Umbilical cord (tissue), 2 donors: ENCODE measurements at places on chromosomes 2 and 18.

DNA sequence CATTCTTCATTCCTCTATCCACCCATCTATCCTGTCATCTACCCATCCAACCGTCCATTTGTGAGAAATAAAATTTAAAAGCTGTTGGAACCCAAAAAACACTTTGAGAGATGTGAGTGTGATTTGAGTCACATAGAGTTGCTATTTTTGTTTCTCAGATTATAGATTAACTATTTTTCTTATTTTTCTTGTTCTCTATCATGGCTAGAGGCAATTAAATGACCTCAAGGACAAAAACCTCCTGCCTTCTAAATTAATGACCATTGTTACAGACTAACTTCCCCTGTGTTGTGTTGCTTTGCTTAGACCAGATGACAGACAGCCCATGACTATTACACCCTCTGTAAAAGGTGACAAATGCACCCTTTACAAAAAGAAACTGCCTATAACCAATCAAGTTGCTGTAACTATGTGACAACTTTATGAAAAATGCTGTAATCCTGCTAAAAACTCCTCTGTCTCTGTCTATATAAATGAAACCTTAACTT, 207.9 kb upstream of the CXCR4 start:
- no peak for DNase-seq

DNA sequence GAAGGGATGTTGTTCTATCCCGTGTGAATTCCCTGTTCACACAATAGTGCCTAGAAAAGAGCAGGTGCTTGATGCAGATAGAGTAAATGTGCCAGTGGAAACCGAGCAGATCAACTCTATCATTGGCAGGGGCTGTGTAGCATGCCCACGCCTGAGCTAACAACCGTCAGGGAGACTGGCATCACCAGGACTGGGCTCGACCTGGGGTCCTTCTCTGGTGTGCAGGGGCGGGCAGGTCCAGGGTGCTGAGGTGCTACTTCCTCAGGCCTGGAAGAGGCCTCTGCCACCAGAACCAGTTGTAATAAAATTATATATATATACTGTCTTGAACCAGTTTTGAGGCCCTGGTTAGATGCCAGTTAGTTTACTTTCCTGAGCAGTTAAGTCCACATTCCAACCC, 11.8 kb upstream of the MAL start:
- no peak for DNase-seq

DNA sequence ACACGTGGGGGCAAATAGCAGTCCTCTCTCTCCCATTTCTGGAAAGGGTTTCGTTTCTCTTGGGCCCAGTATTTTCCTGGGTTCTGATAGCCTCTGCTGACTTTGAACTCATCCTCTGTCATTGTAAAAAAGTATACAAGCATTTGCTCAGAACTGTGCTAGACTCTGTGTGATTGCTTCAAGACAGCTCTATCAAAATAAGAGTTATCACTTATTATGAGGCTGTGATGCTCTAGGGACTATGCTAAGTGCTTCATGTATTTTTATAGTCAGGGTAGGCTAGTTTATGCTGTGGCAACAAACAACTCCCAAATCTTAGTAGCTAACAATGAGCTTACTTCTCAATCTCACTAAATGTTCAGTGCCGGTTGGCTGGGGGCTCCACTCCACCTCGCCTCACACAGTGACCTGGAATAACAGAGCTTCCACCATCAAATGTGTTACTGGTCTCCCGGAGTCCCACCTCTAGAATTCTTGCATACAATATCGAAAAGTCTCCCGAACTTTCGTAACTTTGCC, 110.8 kb upstream of the CDC42EP3 start:
- DNase-seq, result no peak

- DNase-seq, result no peak
These were observed 84.4 kb downstream of the LPIN1 start for GRCh38 chr2:11830708-11831301.

- DNase-seq, result no peak
These were observed 7.1 kb upstream of the CERS6 start for GRCh38 chr2:168448980-168449379.

GRCh38 chr18:62170857-62171256, 16.0 kb downstream of the PIGN start:
- peak; percentile 22 for DNase-seq

- no peak for DNase-seq
These were observed 23.9 kb upstream of the GPR155 start for GRCh38 chr2:174510583-174511189.

- DNase-seq, result peak; percentile 91
These were observed 377.4 kb downstream of the RPRM start for GRCh38 chr2:153101187-153101586.

GRCh38 chr2:128754246-128754724, 435.6 kb upstream of the HS6ST1 start:
- DNase-seq, result peak; percentile 64

DNA sequence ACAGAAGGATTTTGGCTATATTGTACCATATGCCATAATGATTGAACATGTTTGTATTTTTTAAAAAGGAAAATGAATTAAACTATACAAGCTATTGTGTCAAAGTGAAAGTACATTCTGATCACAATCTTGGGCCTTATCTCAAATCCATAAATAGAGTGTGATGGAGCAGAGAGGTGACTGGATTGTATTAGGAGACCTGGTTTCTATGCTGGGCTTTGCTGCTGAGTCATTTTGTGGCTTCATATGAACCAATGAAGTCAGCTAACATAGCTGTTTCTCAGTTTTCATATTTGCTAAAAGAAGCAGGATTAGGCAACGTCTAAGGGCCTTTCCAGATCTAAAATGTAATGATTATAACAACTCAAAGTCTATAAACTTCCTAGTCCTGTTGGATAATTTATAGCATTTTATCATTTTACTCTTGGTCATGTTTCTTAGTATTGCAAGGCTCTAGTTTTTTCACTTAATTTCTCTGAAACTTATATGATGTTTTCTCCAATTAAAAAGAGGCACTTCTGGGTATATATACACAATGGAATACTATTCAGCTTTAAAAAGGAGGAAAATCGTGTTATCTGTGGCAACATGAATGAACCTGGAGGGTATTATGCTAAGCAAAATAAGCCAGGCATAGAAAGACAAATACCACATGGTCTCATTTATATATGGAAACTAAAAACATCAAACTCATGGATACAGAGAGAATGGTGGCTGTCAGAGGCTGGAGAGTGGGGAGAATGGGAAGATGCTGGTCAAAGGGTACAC, 112.3 kb downstream of the MEP1B start:
- DNase-seq, result peak; percentile 56

GRCh38 chr2:11543337-11544216, 9.7 kb downstream of the GREB1 start:
- no peak for DNase-seq

GRCh38 chr2:43217228-43218154, 8.9 kb downstream of the ZFP36L2 start:
- peak; percentile 38 for DNase-seq

DNA sequence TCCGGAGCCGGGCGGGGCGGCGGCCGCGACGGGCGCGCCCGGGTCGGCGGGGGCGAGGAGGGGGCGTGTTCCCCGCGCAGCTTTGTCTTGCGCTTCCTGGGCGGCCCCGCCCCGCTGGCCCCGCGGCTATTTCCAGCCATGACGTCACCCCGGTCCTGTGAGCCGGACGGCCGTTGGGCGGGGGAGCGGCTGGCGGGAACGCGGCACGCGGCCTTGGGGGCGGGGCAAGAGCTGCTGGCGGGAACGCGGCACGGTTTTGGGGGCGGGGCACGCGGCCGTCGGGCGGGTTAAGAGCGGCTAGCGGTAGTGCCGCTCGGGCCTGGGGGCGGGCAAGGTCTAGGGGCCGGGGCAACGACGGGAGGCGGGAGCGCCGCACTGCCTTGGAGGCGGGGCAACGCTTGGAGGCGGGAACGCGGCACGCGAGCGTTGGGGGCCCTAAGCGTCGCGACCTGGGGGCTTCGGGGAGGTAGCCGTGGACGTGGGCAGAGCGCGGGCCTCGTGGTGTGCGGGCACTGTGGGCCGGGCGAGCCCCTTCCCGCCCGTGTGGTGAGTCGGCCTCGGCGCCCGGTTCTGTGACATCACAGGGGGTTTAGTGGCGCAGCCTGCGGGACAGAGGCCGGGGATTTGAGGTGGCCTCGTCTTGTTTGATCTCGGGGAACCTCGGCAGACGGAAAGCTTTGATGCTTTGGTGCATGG, 704 bp downstream of the KLF11 start:
- DNase-seq, result peak; percentile 96

GRCh38 chr2:32357318-32358110, 691 bp downstream of the BIRC6 start:
- DNase-seq, result peak; percentile 41

DNA sequence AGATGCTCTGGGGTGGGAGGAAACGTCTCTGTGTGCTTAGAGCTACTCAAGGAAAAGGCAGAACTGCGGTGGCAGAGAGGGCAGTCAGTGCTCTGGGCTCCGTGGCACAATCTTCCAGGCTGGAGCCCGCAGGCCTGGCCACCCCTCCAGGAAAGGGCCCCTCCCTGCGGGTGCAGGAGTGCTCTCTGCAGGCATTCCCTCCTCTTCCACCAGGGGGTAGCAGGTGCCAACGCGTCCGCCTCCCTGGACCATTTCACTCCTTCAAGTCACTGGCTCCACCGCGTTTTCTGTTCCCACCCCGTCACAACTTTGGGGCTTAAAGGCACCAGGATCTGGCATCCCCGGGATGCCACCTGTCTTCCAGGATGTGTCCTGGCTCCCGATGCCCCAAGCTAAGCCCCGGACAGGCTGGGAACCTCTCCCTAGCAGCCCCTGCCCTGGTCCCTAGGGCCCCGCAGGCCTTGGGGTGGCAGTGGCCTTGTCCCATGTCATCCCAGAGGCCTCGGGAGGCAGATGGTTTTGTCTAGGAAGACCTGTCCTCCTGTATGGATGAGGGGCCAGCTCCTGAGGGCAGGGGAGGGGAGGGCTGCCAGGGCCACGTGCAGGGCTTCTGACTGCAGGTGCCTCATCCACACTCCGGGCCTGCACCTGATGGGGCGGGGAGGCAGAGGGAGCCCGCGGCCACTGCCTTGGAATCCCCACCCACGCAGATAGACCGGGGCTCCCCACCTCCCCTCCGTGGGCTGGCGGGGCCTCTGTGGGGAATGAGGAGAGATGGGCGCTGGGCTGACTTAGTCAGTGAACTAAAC, 26.4 kb downstream of the KCNIP3 start:
- DNase-seq, result no peak

GRCh38 chr2:1755436-1756191, 11.3 kb upstream of the PXDN start:
- DNase-seq, result peak; percentile 50

- DNase-seq, result no peak
These were observed 73.9 kb downstream of the ACKR3 start for GRCh38 chr2:236643480-236643879.

- DNase-seq, result no peak
These were observed 166.8 kb downstream of the DCDC2C start for GRCh38 chr2:3870222-3870621.

- peak; percentile 15 for DNase-seq
These were observed 27.3 kb upstream of the MGAT5 start for GRCh38 chr2:134226601-134227000.

DNA sequence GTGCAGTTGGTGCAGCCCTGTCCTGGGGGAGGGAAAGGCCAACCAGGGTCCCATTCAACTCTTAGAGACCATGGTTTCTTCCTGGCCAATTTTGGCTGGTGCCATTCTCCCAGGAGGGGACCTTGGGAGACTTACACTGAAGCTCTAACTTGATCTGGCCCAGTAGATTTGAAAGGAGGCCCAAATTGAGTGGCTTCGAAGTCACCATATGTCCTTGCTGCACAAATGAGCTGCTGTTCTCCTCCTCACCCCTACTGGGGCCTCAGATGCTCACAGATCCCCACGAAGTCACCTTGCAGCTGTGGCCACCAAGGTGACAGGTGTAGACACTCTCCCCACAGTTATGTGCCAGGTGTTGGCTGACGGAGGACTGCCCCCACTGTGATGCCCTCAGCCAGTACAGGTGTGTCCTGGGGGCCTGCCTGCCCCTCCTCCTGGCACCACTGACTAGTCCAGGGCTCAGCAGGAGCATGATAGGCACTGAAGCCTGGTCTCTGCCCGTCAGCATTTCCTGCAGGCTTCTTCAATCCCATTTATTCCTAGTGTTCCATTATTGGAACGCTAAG, 4.7 kb upstream of the C2orf72 start:
- DNase-seq, result no peak

DNA sequence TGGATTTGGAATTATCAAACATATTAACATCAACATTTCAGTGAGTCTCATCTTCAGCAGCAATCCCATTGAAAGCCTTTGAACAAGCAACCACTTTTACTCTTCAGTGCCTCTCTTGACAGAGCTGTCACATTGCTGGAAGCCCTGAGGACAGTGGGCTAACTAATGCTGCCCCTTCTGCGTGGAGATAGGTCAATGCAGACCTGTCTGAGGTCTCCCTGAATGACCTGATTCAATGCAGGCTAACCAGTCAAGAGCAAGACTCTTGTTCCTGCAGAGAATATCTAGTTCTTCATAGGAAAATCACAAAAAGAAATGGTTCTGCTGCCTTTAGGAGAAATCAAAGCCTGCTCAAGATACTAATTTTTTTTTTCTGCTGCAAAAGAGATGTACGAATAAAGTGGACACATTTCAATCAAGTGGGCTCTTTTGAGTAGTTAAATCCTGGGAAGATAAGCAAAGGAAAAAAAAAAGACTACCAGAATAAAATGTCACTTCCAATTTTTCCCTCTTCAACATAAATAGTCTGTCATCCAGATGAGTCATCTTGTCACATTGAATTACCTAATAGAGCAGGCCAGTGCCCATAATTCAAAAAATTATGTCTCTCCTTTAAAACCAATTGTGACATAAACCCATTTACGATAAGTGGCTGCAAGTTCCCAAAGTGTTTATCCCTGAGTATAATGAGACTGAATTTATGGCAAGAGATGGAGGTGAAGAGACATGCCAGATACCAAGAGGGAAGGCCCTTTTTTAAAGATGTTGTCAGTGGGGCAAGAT, 1269.0 kb upstream of the DDX18 start:
- no peak for DNase-seq

- no peak for DNase-seq
These were observed 140.8 kb upstream of the SETBP1 start for GRCh38 chr18:44539926-44540325.

DNA sequence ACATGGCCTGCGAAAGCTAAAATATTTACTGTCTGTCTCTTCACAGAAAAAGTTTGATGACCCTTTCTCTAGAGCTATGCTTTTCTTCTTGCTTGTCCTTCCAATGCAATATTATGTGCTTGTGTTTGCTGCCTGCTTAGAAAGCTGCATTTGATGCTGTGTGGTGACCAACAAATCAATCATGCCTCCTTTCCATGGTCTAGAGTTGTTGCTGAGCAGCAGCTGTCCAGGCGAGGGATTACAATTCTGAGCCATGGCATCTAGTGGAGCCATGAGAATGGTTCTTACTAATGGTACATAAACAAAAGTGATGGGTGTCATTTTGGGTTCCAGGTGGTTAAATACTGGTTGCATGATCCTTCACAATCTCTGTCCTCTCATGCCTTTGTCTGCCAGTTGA, 1142.1 kb downstream of the DPP10 start:
- no peak for DNase-seq
